ENCODE measurements at places on chromosomes 13 and 19.

DNA sequence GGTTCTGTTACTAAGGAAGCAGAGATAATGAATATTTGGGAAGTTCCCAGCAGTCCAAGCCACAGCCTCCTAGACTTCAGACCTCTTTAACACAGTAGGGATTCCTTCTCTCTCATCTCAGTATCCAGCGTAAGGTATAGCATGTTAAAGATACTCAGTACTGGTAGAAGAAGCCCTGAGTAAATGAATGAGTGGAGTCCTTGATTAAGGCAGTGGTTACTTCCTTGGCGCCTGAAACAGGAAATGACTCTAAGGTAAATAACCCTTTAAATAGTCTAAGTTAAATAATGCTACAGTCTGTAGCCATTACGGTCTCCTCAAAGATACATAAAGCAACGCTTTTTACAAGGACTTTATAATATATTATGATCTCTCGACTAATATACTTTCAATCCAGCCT, 650.8 kb upstream of the MIR17HG start:
- ATAC-seq: no peak

GRCh38 chr19:2311093-2311492, 3.1 kb upstream of the LINGO3 start:
- ATAC-seq: no peak

- no peak for ATAC-seq
Observed at GRCh38 chr13:21225841-21226581, 49.6 kb downstream of the MRPL57 start.

DNA sequence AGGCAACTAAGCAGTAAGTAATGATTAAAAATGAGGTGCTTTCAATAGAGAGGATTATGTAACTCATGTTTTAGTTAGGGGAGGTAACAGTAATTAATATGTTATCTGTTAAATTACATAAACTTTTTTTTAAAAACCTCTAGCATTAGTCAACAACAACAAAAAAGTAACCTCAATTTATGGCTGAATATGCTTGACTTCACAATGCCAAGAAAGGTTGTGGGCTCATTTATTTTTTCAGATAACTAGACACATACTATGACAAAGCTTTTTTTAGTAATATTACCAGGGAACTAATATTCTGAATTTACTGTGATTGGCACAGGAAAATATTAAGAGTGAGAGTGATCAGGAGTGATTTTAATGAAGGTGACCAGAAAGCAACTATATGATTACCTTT, 54.9 kb downstream of the KCNRG start:
- no peak for ATAC-seq

GRCh38 chr13:52319876-52320275, 86.1 kb downstream of the THSD1 start:
- ATAC-seq: no peak

All from esophagus mucosa (tissue), 1 donor.